Tibial artery (tissue), 4 donors: ENCODE measurements at places on chromosomes 3 and 15.

- DNase-seq = no peak
Observed at GRCh38 chr15:33341953-33342352, 31.2 kb downstream of the RYR3 start.

- DNase-seq = peak; percentile 85
Observed at GRCh38 chr15:63015618-63016017, 26.9 kb upstream of the TPM1 start.

- no peak for DNase-seq
Observed at GRCh38 chr3:146092230-146092629, 68.8 kb downstream of the PLOD2 start.

GRCh38 chr15:76342382-76343201 lies 6.0 kb downstream of the ISL2 start:
- DNase-seq = no peak

DNA sequence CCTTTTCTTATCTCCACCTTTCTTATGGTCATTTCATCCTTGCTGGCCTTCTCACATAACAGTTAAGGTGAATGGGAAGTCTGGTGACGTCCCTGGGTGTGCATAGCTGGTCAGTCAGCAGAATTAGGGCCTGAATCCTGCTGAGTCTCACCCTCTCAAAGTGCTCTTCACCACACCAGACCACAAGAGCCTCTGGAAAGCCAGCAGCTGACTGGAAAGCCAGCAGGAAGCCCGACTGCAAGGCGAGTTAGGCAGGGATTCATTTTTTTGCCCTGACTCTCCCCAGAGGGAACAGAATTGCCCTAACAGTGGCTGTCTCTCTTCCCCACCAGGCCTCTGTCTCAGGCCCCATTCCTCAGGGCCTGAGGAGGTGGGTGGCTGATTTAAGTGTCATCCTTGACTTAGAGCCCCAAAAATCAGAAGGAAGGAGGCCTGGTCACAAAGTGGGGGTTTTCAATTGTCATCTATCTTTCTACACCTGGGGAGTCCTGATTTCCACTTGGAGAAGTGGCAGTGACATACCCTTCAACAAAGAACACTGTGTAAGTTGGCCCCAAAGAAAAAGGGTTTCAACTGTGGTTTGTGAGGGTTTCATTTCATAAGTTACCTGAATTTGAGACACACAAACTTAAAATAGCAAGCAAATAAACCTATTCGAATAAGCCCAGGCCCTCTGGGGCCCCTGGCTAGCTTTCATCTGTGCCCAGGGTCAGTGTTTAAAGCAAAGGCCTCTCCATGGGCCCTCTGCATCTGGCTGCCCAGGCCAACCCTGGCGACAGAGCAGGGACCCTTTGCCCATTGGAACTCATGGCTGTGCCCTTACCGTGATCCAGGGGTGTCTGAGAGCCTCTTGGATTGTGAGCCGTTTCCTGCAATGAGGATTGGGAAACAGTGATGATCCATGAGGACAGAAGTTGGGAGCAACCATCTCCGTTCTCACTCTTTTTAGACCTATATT lies 90.5 kb upstream of the HERC1 start:
- DNase-seq = peak; percentile 62

DNA sequence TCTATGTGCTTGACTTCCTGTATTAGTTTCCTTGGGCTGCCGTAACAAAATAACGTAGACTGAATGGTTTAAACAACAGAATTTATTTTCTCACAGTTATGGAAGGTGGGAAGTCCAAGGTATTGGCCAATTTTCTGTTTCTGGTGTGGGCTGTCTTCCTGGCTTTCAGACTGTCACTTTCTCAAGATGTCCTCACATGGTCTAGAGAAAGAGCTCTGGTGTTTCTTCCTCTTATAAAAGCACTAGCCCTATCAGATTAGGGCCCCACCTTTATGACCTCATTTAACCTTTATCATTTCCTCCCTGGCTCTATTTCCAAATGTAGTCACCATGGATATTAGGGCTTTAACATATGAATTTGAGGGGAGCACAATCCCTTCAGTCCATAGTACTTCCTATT lies 54.6 kb downstream of the SPRED1 start:
- DNase-seq = no peak

DNA sequence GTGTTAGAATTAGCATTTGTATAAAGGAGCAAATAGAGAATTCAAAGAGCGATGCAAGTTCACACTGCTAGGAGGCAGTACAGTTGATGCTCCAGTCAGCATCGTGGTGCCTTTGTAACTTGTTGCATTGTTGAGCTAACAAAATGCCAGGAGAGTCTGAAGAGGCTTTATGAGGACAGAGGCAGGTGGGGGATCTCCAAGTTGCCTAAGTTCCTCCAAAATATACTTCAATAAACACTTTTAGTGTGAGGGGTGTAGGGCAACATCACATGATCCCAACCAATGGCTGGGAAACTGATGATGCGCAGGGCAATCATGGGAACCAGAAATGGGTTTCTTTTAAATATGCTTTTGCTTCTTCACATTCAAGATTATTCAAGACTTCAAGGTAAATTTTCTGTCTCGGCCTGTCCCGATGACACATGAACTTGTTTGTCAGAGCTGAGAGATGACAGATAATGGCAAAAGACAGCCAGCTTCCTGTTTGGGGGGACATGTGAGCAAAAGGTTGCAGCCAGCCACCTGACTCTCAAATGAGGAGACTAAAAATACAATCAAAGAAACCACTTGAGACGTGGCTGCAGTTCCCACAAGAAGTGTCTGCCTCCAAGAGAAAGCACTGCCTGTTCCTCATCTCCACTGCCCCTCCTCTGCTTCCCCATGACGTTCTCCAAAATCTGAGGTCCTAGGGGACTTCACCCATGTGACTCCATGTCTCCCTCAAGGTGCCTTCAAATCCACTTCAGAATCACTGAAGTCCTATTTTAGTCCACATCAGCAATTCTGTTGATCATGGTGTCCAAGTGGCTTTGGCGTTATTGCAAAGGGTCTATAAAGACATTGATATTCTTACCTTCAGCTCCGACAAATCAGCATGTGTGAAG lies 39.3 kb downstream of the KLHL6 start:
- DNase-seq = no peak

GRCh38 chr15:89398896-89399237 lies 64.2 kb upstream of the POLG start:
- no peak for DNase-seq

DNA sequence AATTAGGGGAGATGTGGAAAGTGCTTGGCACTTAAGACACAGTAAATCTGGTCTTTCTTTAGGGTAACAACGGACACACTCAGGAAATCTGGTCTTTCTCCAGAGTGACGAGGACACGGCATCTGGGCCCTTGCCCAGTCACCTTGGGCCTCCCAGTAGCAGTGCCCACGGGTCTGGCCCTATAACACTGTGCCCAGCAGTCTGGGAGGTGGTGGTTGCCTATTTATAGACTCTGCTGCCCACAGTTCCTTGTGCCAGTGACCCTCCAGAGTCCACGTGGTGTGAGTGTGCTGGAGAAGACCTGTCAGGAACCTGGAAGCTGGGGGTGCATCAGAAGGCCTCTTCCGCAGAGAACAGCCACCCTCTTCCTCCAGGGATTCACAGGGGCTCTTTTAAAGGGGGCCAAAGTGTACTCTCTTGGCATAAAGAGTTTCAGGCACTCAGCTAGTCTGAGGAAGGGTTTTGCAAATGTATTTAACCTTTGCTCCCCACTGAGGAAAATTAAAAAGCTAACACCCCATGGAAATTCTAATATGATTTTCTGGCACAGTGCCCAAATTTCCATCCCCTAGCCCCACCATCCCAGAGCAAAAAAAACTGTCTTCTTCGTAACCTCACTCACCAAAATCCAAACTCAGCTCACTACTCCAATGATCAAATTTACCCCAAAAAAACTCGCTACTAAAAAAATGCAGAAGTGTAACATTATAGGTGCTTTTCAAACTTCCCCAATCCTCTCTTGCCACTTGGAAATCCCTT lies 15.4 kb downstream of the WNT5A start:
- no peak for DNase-seq

DNA sequence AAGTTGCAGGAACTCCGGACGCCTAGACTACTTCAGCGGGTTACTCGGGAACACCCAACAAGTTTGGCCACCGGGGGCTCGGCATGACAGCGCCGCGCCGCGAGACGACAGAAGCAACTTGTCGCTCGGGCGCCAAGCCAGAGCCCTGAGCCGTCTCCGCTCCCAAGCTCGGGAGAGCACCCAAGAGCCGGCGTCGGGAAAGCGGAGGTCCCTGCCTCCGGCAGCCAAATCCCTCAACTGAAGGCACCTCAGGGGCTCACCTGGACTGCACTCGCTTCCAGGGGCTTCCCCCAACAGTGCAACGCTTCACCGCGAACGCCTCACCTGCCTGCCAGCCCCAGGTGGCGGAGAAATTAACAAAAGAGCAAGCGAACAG lies 640 bp downstream of the MB21D2 start:
- DNase-seq = peak; percentile 85
